ENCODE measurements at places on chromosomes 13 and 19. TPM values are rescaled to one million over a fixed set of nuclear protein-coding genes. Genes with fewer than 3 reads are reported as not detected.

Gene SIGLEC10
- 20.3 TPM for total RNA-seq

Gene ZNF729
- not detected for total RNA-seq

Gene CNN1
- 1,224 TPM for total RNA-seq

DNA sequence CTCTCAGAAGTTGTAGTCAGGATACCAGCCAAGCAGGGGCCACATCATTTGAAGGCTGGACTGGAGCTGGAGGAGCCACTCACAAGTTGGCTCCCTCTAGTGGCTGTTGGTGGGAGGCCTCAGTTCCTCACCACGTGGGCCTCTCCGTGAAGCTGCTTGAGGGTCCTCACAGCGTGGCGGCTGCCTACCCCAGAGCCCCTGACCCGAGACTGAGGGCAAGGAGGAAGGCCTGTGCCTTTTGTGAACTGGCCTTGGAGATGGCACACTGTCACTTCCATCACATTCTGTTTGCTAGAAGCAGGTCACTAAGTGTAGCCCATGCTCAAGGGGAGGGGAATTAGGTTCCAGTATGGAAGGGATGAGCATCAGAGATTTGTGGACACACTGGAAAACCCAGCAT lies 14.6 kb downstream of the GNA11 start:
- no peak for DNase-seq
- H3K4me1 ChIP-seq, result peaks cover 6% of the 10 kb centered on the region
- no peak overlapping the region for H3K4me3 ChIP-seq

- H3K27me3 ChIP-seq, result no peaks in the 10 kb centered on the region
- H3K4me3 ChIP-seq, result no peak overlapping the region
- H3K4me1 ChIP-seq, result no peaks in the 10 kb centered on the region
- no peak for DNase-seq
Measured at GRCh38 chr19:33687481-33688170, 65.9 kb downstream of the CHST8 start.

DNA sequence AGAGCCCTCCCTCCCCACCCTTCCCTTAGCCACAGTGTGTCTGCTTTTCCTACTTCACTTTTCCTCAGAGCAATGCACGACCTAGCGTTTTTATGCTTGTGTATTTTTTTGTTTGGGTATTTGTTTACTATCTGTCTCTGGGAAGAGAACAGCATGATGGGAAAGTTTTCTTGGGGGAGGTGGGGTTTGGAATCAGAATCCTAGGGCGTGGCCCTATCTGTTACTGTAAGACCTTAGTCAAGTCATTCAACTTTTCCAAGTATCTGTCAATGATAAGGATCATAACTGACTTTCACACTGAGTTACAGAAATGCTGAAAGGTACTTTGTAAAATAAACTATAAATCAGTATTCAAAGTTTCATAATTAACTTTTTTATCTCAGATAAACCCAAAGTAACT lies 146.3 kb upstream of the WASF3 start:
- no peaks in the 10 kb centered on the region for H3K27me3 ChIP-seq
- no peaks in the 10 kb centered on the region for H3K4me1 ChIP-seq
- no peak overlapping the region for H3K4me3 ChIP-seq
- H3K36me3 ChIP-seq, result no peaks in the 10 kb centered on the region
- DNase-seq, result no peak

GRCh38 chr19:13833330-13834243 lies 38.3 kb downstream of the ZSWIM4 start:
- peaks cover 39% of the 10 kb centered on the region for H3K36me3 ChIP-seq
- H3K4me1 ChIP-seq, result peaks cover 63% of the 10 kb centered on the region
- H3K27me3 ChIP-seq, result no peaks in the 10 kb centered on the region
- H3K27ac ChIP-seq, result peak overlapping the region; percentile 100
- H3K4me3 ChIP-seq, result peak overlapping the region; percentile 38

DNA sequence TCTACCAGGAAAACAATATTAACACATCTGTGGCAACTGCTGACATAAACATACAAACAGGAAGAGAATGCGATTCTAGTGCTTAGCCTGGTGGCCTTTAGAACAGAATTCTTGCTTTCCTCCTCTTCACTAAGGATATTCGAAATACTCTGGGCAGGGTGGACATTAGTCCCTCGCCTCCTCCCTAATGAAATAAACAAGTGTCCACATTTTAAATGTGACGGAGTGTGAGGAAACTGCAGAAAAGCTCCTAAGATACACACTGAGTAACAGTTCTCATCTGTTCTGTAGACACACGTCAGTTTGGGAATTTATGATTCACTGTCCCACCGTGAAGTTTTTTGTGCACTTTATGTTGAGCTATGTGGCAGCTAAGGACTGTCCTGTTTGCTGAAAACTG lies 639 bp downstream of the STARD13 start:
- peak overlapping the region; percentile 89 for H3K4me3 ChIP-seq
- peak overlapping the region; percentile 81 for H3K27ac ChIP-seq
- peaks cover 32% of the 10 kb centered on the region for H3K4me1 ChIP-seq
- no peaks in the 10 kb centered on the region for H3K27me3 ChIP-seq

All from thoracic aorta (tissue), 2 donors.